ENCODE measurements at places on chromosomes 3 and 15.

GRCh38 chr3:71251156-71251775, 332.3 kb downstream of the FOXP1 start:
- no peak for DNase-seq

GRCh38 chr15:88736204-88736603, 67.0 kb upstream of the ACAN start:
- DNase-seq, result no peak

- no peak for DNase-seq
Observed at GRCh38 chr15:90046911-90047392, 45.8 kb downstream of the ZNF710 start.

DNA sequence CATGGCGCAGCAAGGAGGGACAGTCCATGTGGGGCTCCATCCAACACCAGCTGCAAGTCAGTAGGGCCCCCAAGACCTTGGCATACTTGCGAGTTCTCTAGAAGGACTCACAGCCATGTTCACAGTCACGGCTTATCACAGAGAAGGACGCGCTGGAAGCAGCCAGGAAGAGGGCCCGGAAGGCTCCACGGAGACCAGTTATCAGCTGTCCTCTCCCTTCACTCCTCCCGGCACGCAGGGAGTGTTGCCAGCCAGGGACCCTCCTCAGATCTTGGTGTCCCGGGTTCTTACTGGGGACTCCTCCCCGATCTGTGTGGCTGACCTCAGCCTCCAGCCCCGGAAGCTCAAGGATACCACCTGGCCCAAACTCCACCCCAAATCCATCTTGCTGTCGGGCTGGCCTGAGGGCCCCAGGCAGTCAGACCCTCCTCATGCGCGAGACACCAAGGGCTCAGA, 68.0 kb downstream of the SLTM start:
- DNase-seq, result no peak

DNA sequence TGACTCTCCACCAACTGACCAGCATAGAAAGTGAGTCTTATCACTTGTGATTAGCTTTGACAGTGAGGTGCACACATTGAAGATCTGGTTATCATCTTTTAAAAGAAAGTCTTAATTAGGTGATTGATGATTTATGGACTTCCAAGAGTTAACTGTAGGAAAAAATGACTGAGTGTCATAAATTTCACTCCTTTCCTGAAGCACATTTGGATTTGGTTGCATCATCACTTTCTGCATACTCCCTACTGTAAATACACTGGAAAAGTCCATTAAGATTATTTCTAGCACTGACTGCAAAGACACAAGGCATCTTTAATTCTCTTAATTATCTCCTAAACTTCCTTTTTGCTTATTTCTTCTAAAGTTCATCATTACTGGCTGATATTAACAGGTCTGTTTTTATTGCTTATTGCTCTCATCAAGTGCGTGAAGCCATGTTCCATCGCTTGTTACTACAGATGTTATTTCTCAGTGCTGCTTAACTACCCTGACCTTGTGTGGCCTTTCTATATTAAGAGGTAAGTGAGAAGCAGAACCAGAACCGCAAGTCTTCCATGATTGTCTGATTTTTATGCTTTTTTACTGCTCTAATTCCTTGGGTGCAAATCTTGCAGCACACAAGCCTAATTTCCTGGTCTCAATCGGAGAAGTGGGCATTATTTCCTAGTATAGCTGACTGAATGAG, 153.2 kb downstream of the MEIS2 start:
- no peak for DNase-seq

GRCh38 chr15:27219636-27220035, 248.7 kb downstream of the GABRG3 start:
- no peak for DNase-seq

DNA sequence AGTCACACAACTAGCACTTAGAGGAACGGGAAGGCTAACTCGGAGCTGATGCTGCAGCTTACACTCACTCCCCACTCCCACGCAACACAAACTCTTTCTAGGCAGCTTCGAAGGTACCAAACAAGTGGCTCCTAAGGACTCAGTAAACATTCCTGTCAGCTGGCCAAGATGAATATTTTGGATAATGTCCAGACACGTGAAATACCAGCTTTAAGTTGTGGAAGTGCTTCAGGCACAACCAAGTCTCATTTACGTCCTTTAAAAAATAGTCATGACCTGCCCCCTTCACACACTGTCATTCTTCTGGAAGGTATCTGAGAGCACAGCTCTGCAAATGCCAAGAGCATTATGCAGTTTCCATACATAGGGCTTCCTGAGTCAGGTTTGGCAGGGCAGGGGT, 1005.9 kb upstream of the CFAP20DC start:
- DNase-seq, result no peak

All from nucleus accumbens (tissue), 56 donors.